Naive thymus-derived CD4-positive, alpha-beta T cell (primary cell): ENCODE measurements at places on chromosomes 4 and X. TPM values are rescaled to one million over a fixed set of nuclear protein-coding genes. Genes with fewer than 3 reads are reported as not detected.

- H3K36me3 ChIP-seq = no peaks in the 10 kb centered on the region
- H3K27ac ChIP-seq = no peak overlapping the region
- H3K4me1 ChIP-seq = no peaks in the 10 kb centered on the region
- H3K4me3 ChIP-seq = no peak overlapping the region
- no peaks in the 10 kb centered on the region for H3K27me3 ChIP-seq
These were observed 860.0 kb upstream of the LCORL start for GRCh38 chr4:18881556-18881955.

FGA gene
- total RNA-seq = not detected

DNA sequence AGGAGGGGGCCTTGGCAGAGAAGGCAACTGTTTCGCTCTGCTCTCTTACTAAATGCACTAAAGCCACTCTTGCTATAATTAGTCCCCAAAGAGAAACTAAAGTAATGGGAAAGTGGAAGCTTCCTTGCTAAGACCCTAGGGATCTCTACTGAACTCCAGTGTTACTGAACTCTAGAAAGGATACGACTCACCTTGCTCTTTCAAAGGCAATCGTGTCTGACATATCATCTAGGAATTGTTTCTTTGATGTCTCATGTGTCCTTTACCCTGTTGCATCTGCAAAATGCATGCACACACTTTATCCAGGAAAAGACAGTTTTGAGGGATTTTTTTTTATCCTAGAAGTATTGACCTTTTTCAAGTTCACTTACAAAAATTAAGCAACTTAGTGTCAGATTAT lies 148.1 kb upstream of the FAM9B start:
- H3K4me3 ChIP-seq = no peak overlapping the region
- no peak overlapping the region for H3K27ac ChIP-seq
- H3K4me1 ChIP-seq = no peaks in the 10 kb centered on the region
- no peaks in the 10 kb centered on the region for H3K27me3 ChIP-seq

- no peak overlapping the region for H3K27ac ChIP-seq
- H3K27me3 ChIP-seq = no peaks in the 10 kb centered on the region
- no peaks in the 10 kb centered on the region for H3K36me3 ChIP-seq
- no peak for DNase-seq
- H3K4me1 ChIP-seq = no peaks in the 10 kb centered on the region
- no peak overlapping the region for H3K4me3 ChIP-seq
These were observed 187.2 kb downstream of the FBXW7 start for GRCh38 chr4:152348670-152349069.

DNA sequence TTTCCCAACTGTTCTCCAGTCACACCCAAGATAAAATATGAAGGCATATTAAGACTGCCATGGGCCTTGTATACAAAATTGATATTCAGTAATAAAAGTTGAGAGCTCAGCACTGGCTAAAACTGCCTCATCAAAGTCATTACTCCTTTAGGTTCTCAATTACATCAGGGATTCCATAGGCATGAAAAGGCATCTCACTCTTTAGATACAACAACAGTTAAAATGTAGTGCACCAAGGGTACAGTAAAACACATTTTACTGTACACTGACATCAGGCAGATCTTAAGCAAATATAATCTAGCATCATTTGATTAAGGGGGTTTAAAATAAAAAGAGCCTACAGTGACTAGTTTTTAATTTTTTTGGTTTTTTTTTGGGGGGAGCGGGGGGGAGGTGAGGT lies 107.7 kb downstream of the PPP3CA start:
- no peak overlapping the region for H3K27ac ChIP-seq
- no peak overlapping the region for H3K4me3 ChIP-seq
- no peaks in the 10 kb centered on the region for H3K4me1 ChIP-seq
- H3K27me3 ChIP-seq = no peaks in the 10 kb centered on the region
- H3K36me3 ChIP-seq = no peaks in the 10 kb centered on the region
- DNase-seq = no peak

DNA sequence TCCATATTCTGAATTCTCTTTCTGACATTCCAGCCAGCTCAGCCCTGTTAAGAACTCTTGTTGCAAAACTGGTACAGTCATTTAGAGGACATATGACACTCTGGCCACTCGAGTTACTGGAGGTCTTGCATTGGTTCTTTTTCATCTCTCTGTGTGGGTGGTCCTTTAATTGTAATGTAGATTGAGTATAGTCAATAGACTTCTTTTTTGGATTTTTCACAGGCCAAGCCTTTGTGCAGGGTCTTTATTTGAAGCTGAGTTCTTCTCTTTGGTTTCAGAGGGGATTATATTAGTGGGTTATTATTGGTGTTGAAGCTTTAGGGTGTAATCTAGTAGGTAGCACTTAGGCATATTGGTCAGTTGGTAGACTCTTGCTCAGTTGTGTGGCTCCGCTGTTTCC lies 118.0 kb upstream of the GIMD1 start:
- no peaks in the 10 kb centered on the region for H3K4me1 ChIP-seq
- DNase-seq = no peak
- no peak overlapping the region for H3K27ac ChIP-seq
- H3K4me3 ChIP-seq = no peak overlapping the region
- no peaks in the 10 kb centered on the region for H3K36me3 ChIP-seq
